ENCODE measurements at places on chromosomes 7 and 10.

GRCh38 chr10:97481071-97481470 lies 17.2 kb downstream of the MMS19 start:
- DNase-seq: no peak

DNA sequence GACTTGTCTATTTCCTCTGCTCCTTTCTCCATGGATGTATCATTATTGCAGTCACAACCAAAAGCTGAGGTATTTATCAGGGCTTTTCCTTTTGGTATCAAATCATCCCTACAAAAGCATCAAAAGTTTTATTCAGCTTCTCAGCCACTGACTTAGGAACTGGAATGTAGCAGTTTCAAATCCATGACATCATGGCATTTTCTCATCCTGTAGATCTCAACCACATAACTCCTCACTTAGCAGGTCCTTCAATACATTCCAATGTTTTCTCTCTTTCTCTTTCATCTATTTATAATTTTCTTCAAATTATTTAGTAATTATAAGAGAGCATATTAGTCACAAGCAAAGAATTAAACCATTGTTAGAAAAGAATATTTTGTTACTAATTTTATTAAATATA lies 537.4 kb upstream of the SORCS1 start:
- no peak for DNase-seq

DNA sequence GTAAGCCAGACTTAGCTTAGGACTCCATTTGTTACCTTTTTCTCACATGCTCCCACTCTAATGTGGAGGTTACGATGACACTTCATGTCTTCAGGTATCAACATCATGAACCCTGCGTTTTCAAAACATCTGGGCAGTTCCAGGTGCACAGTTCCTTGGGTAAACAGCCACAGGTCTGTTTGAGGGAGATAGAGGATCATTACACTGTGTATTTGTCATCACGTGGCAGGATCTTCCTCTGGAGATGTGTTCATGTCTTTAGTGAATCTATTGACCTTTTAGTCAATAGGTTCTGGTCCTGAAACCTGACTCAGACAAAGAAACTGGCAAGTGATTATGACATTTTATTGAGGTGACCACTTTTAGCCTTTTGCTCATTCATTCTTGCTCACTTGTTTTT lies 145.5 kb downstream of the ANKRD7 start:
- no peak for DNase-seq

DNA sequence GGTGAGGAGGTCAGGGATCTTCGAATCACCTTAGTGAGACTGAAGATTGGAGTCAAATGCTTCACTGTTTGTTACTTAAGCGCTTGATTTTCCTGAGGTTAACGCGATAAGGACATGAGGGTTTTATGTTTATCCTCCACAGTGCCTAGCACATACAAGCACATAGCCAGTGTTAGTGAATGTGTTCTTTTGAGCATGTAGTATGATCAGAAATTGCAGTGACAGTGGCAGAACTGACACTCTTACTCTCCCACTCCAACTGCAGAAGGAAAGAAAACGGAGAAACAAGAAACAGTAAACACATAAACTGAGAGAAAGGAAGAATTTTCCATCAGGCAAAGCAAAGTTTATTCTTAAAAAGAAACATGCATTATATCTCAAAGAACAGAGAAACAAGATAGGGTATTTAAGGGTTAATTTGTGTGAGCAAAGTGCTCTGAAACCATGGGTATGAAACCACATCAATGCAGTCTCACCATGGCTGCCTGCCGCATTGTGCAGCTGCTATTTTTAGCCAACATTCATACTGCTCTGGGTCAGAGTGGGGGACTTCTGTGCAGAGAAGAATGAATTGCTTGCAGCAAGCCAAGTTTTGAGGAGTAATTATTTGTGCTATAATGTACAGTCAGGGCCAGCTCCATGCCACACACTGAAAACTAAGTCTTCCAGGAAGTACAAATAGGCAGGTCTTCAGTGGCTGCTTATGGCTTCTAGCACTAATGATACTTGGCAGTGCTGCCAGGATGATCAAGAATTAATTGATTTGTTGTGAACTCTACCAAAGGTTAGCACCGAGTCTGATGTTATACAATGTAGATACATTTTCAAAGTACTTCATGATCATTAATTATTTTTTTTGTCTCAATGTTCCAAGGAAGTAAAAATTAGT lies 152.0 kb downstream of the MACC1 start:
- no peak for DNase-seq

DNA sequence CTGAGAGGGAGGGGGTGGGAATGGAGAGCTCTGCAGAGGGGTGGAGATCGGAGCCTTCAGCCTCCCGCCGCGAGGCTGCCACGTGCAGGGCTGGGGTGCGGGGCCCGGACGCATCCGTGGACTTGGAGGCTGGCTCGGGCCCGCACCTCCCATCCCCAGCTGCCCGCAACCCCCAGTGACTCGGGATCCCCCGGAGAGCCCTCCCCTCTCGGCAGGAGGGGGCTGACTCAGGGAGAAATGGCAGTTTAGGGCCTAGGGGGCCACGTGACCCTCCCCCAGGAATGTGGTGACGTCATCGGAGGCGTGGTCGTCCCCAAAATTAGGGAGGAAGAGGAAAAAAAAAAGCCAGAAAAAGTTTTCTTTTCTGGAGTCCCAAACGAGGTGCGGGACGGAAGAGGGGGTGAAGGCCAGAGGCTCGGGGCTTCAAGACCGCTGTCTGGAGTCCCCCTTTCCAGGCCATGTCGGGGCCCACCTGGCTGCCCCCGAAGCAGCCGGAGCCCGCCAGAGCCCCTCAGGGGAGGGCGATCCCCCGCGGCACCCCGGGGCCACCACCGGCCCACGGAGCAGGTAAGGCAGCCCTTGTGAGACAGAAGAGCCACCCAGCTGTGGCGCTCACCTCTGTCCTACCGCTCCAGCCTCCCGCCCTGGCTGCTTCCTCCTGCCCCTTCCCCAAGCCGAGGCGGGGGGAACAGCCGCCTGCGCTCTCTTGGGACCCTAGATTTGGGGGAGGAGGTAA lies at the start of gene TRIP6:
Gene TRIP6, plus strand, starts transcription at position 348 of the 736 bp plus-strand sequence. Its CDS starts 111 bp downstream, at position 459.
- DNase-seq: peak; percentile 44

DNA sequence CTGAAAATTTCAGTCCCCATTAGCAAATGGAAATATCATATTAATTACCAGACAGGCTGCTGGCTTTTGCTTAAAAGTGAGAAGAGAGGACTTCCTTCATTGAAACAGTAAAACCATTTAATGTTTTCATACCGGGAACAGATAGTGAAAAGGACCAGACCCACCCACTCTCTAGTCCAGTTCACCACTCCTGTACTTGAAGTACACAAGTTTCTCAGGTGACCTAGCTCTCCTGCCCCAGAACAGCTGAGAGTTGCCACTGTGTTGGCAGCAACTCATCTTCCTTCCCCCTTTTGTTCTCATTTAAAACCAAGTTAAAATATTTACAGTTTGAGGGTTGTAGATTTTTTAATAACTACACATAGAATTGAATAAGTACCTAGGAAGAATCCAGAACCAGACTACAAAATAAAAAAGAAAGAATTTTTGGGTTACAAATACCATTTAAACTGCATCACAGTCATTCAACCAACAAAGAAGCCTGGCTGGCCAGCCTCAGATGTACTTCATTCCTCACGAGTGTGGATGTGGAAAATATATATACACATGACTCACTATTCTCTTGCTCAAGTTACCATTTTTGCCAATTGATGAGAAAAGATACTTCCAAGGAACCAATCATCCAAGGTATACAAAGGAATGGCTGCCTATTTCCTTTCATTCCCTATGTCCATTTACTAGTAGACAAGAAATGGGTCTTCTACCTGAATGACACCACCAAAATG lies 68.1 kb downstream of the VPS41 start:
- no peak for DNase-seq

DNA sequence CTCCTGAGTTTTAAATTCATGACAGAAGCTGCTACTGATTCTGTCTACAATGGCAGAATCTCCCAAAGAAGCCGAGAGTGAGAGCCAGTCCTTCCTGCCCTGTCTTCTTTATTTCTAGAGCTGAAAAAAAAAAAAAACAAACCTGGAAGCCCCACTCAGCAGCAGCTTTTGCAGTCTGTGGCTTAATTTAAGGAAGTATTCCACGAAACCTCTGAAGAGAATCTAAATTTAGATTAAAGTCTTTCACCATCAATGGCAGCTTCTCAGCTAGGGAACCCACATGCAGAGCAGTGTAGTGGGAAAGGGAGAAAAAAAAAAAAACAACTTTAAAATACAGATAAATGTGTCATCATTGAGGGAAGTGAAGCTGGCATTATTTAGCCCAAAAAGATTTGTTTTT lies 23.4 kb downstream of the SMURF1 start:
- no peak for DNase-seq

DNA sequence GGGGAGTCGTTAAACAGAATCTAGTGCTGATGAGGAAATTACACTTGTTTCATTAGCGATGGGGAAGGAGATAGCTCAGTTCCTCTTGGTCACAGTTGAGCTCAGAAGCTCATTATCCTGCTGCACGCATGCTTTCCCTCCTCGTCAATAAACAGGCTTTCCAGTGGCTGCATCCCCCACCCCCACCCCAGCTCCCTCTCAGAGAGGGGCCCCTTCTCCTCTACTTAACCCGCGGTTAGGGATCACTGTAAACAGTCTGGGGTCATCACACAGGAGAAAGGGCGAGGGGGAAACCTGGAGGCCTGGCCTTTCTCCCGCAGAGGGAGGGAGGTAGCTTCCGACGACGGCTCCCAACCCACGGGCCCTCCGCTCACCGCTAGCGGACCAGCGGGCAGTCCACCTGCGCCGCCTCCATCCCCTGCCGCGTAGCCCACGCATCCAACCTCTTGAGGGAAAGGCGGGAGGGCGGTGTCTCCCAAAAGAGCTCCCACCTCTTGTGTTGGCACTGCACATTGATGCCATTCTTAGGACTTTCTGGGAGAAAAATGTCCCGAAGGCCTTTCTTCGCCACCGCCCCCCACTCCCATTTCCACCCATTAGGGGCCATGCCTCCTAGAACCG lies 80.8 kb downstream of the PAX2 start:
- no peak for DNase-seq

All from activated CD4-positive, alpha-beta T cell treated with anti-CD3 and anti-CD28 coated beads, Interleukin-2, amount 50 U/mL, for 24 hours (primary cell).